CD8-positive, alpha-beta memory T cell (primary cell): ENCODE measurements at places on chromosomes 12 and 14.

GRCh38 chr12:43835264-43835655, 621 bp upstream of the TMEM117 start:
- no peak for DNase-seq

DNA sequence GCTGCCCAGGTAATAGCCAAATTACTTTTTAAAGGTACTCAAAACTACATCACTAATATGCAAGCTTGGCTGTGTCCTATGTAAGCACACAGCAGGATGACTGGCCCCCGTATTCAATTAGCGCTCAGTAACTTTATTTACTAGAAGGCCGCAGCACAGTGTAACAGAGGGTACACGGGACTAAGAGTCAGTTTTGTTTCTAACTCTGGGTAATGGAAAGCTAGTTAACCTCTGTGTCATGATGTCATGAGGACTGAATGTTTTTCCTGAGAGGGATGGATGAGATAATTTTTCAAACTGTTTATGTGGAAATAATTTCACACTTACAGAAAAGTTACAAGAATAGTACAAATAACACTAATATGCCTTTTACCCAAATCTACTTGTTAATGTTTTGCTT, 27.1 kb downstream of the GALNT4 start:
- no peak for DNase-seq

DNA sequence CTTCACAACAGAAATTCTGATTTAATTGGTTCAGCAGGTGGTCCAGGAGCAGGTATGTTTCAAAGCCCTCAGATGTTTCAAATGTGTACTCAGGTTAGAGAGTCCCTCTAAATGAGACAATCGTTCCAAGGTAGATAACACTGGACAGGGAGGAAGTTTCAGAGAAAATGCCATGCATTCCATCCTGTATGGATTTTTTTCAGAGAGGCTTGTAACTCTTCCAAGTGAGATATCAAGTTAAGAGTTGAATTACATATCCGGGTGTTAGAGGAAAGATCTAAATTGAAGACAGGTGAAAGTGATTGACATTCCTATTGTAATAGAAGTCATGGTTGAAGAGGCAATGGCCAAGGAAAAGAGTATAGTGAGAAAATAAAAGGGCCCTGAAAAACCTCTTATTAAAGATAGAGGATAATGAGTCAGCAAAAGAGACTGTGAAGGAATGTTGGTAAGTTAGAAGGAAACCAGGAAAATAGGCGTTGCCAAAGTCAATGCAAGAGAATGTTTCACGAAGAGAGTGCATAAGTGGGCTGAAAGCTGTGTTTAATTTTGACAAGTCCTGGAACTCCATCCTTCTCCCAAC, 105.8 kb downstream of the BMP4 start:
- no peak for DNase-seq

DNA sequence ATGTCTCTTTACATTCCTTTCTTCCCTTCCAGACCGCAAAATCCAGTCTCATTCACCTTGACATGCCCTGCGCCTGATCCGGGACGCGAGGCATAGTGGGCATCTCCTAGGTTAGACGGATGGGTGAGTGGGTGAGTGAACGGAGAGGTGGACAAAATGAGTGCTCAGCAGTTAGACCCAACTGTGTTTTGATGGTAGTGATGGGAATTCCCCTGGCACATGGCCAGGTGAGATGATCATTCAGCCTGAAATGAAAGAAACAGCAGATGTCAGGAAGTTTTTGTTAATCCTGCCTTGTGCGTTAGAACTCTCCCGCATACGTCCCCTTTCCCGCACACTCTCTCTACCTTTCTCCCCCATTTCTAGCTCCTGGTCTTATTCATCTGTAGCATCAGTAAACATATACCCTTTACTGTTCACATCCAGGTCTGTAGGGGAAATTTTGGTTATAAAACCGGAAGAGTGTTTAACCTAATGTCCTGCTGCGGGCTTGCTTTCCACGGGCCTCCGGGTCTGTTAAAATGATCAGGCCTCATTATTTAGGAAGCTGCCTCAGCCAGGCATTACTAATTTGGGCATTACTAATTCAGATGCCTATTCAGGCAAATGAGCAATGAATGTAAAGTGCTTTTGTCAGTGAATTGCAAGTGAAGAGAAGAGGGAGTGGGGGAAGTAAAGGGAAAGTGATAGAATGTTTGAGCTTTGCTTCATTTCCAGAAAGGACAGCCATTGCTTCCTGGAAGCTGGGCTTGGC, 172.8 kb downstream of the ETV6 start:
- DNase-seq, result no peak

DNA sequence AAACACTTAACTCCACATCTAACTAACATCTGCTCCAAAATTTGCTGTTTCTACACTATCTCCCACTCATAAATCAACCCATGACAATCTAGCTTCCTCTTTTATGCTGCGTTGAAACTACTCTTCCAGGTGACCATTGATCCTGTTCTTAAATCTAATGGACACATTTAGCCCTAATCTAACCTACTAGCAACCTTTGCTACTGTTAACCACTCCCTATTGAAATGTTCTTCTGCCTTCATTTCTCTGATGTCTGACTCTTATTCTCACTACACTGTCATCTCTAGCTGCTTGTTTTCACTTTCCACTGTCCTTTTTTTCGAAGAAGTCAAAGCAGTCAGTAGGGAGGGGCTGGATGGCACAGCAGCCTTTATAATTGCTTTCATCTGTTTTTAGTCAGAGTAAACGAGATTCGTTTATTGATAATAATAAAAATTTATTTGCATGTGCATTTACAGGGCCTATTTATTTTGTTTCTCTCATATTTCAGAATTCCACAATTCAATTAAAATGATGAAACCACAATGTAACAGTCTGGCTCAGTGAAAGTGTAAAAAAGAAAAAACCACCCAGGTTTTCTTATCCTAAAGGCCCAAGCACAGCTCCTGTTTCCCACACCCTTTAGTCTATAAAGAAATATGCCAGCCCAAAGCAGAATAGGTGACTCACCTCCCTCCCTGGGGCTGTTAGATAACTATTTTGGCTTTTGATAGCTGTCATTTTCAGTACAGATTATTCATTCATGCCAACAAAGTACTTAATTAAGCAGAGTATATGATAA, 44.9 kb downstream of the ATP2B1 start:
- no peak for DNase-seq

- no peak for DNase-seq
Observed at GRCh38 chr14:23076785-23077408, 18.0 kb downstream of the ACIN1 start.

- no peak for DNase-seq
Observed at GRCh38 chr12:7042842-7043241, 17.7 kb upstream of the C1S start.
